Tibial nerve (tissue), 4 donors: ENCODE measurements at places on chromosomes 5 and 9.
A peak's percentile ranks its signal among the peaks of the same experiment; 100 is the strongest.

- no peak overlapping the region for H3K4me3 ChIP-seq
- H3K27ac ChIP-seq: no peak overlapping the region
- no peaks in the 10 kb centered on the region for H3K36me3 ChIP-seq
- H3K27me3 ChIP-seq: no peaks in the 10 kb centered on the region
- no peaks in the 10 kb centered on the region for H3K4me1 ChIP-seq
These were observed 306.6 kb upstream of the KIF2A start for GRCh38 chr5:61999371-61999770.

DNA sequence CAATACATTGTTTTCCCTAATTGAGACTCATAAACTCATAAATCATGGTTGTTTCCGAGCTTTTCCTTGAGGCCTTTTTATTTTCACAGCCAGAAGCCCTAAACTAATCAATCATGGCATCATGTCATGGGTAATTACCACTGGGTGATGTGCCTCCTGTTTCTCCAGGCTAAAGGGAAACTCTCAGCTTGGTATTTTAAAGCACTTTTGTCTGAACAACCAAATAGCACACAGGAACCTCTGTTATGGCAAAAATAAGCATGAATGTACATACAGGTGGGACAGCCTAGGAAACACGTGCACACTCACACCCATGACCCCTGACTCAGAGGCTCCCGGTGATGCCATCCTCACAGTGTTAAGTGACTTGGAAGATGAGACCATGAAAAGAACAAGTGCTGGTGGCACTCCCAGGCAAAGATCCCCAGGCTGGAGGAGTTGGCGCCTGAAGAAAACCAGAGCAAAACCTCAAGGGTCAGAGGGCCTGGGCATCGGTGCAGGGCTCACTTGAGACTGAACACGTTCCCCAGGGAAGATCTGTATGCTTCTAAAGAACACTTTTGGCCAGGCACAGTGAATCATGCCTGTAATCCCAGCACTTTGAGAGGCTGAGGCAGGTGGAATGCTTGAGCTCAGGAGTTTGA, 154.3 kb downstream of the ROR2 start:
- no peaks in the 10 kb centered on the region for H3K27me3 ChIP-seq
- H3K36me3 ChIP-seq: no peaks in the 10 kb centered on the region
- no peaks in the 10 kb centered on the region for H3K4me1 ChIP-seq
- H3K4me3 ChIP-seq: no peak overlapping the region

GRCh38 chr5:79048437-79048836, 21.0 kb downstream of the DMGDH start:
- no peaks in the 10 kb centered on the region for H3K4me1 ChIP-seq
- no peak overlapping the region for H3K4me3 ChIP-seq
- H3K27ac ChIP-seq: no peak overlapping the region
- no peaks in the 10 kb centered on the region for H3K27me3 ChIP-seq
- DNase-seq: no peak

- no peak for DNase-seq
- no peak overlapping the region for H3K4me3 ChIP-seq
- no peaks in the 10 kb centered on the region for H3K36me3 ChIP-seq
- peaks cover 39% of the 10 kb centered on the region for H3K4me1 ChIP-seq
- no peaks in the 10 kb centered on the region for H3K27me3 ChIP-seq
These were observed 824 bp downstream of the MXD3 start for GRCh38 chr5:177310757-177311391.

DNA sequence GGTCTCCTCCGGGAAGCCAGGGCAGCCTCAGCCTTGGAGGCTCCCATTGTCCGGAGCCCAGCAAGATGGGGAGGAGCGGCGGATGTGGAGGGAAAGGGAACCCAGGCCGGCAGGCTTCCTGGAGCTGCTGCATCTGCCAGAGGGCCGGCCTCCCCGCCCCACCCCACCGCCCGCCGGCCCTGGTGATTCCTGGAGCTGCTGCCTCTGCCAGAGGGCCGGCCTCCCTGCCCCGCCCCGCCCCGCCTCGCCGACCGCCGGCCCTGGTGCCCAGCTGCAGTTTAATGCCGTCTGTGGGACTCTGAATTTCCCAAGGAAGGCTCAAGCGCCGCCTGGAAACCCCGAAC, 31.6 kb downstream of the EXD3 start:
- H3K27ac ChIP-seq: peak overlapping the region; percentile 61
- H3K4me1 ChIP-seq: no peaks in the 10 kb centered on the region
- no peak for DNase-seq
- no peaks in the 10 kb centered on the region for H3K27me3 ChIP-seq
- no peaks in the 10 kb centered on the region for H3K36me3 ChIP-seq
